A549 (cell line): ENCODE measurements at places on chromosomes 2 and 18. TPM values are rescaled to one million over a fixed set of nuclear protein-coding genes. Genes with fewer than 3 reads are reported as not detected.

Gene ATP9B
- 22.6 to 31.1 TPM (median 25.2 TPM) in 3 replicates for polyA plus RNA-seq

Gene CERKL
- polyA plus RNA-seq: 0.25 to 0.32 TPM (median 0.30 TPM) in 3 replicates

Gene GPR35
- 0.79 to 1.0 TPM (median 0.90 TPM) in 3 replicates for polyA plus RNA-seq

Gene CXCR1
- not detected in 3 replicates for polyA plus RNA-seq

Gene TUBA3D
- not detected in 3 replicates for polyA plus RNA-seq

Gene GYPC
- not detected in 3 replicates for polyA plus RNA-seq

Gene ANKRD62
- polyA plus RNA-seq: not detected in 3 replicates

Gene ACMSD
- polyA plus RNA-seq: not detected in 3 replicates

Gene SYT4
- polyA plus RNA-seq: not detected in 3 replicates

Gene GALM
- polyA plus RNA-seq: 23.4 to 36.2 TPM (median 33.4 TPM) in 3 replicates

Gene EN1
- 0.62 to 0.92 TPM (median 0.90 TPM) in 3 replicates for polyA plus RNA-seq

Gene G6PC2
- polyA plus RNA-seq: not detected in 3 replicates

Gene SULT1C2
- 0.20 to 0.61 TPM (median 0.56 TPM) in 3 replicates for polyA plus RNA-seq

Gene PGAP1
- 3.3 to 4.1 TPM (median 3.5 TPM) in 3 replicates for polyA plus RNA-seq

- no peak for DNase-seq
These were observed 121.6 kb downstream of the NFATC1 start for GRCh38 chr18:79517341-79517740.

DNA sequence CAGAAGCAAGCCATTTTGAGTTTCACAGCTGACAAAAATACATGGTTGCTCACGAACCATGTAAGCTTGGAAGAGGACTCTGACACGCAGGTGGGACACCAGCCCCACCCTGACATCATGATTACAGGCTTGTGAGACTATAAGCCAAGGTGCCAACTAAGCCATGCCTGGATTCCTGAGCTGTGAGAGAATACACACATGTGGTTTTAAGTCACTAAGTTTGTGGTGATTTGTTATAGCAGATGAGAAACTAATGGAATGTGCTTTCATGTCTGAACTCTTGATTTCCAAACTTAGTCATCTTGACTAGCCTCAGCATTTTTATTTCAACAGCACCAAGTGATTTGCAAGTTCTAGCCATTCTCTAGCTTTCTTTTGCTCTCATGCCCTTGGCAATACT lies 676.1 kb upstream of the CELF4 start:
- DNase-seq: no peak

- no peak for DNase-seq
These were observed 6.8 kb upstream of the SNTG2 start for GRCh38 chr2:943821-944220.

DNA sequence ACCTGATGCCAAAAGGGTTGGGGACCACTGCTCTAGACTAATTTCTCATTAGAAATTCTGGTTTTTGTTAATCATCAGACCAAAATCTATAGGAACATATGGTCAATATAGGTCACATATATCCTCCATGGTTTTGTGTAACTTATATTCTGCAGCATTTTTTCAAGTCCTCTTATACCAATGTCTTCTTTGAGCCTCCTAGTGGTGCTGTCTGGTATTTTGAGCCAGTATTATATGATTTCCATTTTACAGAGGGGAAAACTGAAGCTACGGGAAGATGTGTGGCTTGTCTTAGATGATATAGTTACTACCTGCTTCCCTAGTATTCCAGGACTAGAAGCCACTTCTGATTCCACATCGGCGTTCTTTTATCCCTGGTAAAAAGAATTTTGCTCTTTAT lies 13.8 kb downstream of the MAPK4 start:
- DNase-seq: no peak

DNA sequence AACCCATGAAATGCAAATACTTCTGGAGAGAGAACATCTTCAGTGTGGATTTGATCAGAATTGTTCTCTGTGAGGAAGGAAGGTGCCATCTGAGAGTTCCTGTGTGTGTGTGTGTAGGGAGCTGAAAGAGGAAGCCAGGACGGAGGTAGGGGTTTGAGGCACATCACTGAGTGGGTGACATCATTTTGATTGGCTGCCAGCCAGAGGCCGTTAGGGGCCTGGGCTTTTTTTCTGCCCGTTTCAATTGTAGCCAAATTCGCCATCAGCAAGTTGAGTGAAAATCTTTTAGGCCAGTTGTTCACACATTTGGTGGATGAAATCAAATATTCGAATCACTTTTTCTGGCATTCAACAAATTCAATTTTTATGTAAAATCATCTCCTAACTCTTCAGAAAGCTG lies 48.9 kb downstream of the TSN start:
- DNase-seq: no peak

GRCh38 chr2:29806461-29806860 lies 114.9 kb downstream of the ALK start:
- DNase-seq: no peak

DNA sequence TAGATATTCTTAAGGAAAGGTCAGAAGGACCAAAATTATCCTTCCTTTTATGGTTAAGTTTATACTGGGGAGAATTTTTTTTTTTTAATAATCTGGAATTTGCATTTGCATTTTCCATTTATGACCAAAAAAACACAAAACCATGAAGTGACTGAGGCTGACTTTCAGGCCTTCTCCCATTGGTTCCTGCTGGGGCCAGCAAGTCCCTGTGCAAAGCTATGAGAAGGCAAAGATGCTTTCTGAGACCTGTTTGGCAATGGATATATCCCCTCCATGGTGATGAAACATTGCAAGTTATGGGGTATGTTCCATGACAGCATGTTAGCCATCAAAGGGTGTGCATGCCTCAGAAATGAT lies 60.8 kb downstream of the KIAA2012 start:
- no peak for DNase-seq

DNA sequence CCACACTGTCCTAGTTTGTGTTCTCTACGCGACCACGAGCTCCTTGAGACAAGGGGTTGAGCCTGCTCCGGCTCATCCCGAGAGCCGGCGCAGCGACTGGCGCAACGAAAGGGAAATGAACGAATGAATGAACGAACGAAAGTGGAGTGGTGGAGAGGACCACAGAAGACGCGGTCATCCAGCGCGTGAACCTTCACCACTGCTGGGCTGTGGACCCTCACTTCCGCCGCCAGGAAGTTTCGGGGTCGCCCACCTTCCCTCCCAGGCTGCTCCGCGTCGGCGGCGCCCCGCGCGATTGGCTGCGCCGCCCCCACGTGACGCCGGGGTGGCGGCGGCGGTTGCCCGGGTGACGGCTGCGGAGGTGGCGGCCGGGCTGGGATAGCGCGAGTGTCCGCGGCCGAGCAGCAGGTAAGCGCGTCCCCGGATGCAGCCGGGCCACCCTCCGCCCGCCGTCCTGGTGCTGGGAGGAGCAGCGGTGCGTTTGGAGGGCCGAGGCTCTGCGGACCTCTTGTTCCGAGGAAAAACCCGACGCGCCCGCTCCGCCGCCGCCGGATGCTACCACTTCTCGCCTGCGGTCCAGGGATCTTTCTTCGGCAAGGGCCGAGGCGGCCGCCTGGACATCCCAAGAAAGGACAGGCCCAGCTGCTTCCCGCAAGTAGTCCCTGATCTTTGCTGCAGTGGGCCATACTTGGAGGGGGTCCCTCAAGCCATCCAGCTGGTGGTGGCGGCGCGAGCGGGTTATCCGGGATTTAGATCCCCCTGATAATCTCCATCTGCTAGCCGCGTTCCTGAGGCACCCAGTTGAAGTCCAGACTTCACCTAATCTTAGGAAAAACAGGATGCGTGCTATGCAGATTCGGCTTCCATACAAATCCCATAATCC lies at the start of gene ARMC9:
Gene ARMC9 (plus strand): TSS at position 341 of the 883 bp plus-strand sequence. CDS start 7,608 bp downstream, outside the sequence.
- DNase-seq: peak; percentile 69

GRCh38 chr18:74739926-74740325 lies 142.3 kb downstream of the ZNF407 start:
- no peak for DNase-seq

- no peak for DNase-seq
These were observed 338.4 kb downstream of the MBD2 start for GRCh38 chr18:53886058-53886457.

DNA sequence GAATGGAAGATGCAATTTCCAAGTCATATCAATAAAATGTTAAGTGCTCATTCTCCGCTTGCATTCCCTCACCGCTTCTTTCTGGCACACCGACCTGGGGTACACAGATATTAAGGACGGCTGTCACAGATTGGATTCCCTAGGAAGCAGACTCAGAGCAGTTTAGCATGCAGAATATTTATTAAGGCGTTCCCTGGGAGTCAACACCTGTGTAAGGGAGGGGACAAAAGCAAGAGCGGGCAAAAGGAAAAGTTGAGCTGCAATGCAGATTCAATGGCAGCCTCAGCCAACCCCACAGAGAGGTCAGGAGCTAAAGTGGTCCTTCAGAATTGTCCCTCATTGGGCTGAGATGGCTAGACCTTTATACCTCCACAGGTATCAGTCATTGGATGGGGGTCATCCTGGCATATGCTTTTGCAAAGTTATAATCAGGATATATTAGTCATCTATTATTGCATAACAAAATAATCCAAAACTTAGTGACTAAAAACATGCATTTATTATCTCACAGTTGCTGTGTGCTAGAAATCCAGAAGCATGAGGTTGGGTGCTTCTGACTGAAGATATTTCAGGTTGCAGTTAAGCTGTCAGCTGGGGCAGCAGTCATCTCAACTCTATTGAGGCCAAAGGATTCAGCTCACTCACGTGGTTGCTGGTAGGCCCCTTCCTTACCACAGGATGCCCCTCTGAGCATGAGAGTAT lies 27.0 kb upstream of the INO80D start:
- no peak for DNase-seq

- DNase-seq: no peak
These were observed 23.0 kb downstream of the BIN1 start for GRCh38 chr2:127083819-127084503.

GRCh38 chr2:28681158-28681571 lies 70.5 kb upstream of the PPP1CB start:
- no peak for DNase-seq

DNA sequence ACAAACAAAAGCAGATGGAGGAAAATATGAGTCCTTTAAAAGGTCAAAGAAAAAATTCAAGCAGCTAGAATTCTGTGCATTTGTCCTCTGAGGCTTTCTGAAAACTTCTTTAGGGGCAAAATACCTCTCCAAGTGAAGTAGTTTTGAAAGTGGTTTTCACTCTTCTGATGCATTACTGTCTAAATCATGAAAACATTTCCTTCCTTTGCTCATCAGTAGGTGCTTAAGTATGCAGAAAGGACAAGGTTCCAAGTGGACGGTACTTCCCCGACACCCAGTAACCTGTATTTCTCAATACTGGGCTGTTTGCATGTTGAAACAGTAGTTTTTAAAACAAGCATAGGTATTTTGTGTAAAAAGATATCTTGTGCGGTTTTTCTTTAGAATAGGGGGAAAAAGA lies 189.1 kb upstream of the ERBB4 start:
- no peak for DNase-seq

GRCh38 chr2:74094291-74094690 lies 53.4 kb downstream of the BOLA3 start:
- no peak for DNase-seq

- DNase-seq: no peak
These were observed 251.4 kb downstream of the GLI2 start for GRCh38 chr2:120986898-120987650.

- DNase-seq: no peak
These were observed 24.3 kb downstream of the COA5 start for GRCh38 chr2:98583816-98584618.

- no peak for DNase-seq
These were observed 5.4 kb downstream of the CTAGE1 start for GRCh38 chr18:22412176-22412911.

- DNase-seq: no peak
These were observed 14.5 kb upstream of the CIB4 start for GRCh38 chr2:26655611-26656195.

GRCh38 chr2:182593394-182593975 lies 122.6 kb upstream of the DNAJC10 start:
- no peak for DNase-seq

DNA sequence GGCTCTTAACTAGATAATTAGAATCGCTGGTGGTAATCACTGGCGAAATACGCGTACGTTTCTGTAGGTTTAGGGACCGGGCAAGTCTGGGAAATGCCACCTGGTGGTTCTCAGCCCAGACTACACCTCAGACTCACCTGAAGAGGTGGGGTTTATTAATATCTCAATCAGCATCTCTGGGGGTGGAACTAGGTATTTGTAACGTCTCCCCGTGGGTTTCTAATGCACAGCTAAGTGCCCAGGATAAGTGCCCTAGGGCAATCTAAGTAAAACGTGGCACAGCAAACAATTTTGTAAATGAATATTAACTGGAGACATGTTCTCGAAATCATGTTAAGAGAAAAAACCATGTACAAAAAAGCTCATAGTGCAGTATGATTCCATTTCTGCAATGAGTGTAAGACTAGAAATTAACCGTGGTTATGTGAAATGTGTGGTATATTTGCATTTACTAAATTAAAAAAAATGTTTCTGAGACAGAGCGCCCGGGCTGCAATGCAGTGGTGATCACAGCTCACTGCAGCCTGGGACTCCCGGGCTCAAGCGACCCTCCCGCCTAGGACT lies 760 bp upstream of the CNOT11 start:
- peak; percentile 23 for DNase-seq

DNA sequence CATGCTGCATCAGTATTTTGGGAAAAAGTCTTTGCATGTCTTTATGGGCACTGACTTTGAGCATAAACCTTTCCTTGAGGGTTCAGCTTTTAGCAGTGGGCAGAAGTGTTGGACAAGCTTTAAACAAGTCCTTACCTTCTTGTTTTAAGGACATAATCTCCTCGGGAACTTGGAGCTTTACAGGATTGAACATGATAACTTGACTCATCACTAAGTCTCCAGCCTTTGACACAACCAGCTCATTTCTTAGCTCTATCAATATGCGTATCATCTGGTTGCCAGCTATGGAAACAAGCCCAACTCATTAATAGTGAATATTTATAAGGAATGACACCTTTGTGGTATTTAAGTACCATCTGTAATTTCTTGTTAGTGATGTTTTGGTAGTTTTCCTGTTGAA lies 21.0 kb upstream of the RAB27B start:
- DNase-seq: no peak

- no peak for DNase-seq
These were observed 13.3 kb upstream of the RPL31 start for GRCh38 chr2:100988630-100989417.

GRCh38 chr2:19736191-19736831 lies 165.5 kb downstream of the TTC32 start:
- no peak for DNase-seq

- DNase-seq: peak; percentile 65
These were observed 27.4 kb downstream of the HPCAL1 start for GRCh38 chr2:10329880-10330699.

DNA sequence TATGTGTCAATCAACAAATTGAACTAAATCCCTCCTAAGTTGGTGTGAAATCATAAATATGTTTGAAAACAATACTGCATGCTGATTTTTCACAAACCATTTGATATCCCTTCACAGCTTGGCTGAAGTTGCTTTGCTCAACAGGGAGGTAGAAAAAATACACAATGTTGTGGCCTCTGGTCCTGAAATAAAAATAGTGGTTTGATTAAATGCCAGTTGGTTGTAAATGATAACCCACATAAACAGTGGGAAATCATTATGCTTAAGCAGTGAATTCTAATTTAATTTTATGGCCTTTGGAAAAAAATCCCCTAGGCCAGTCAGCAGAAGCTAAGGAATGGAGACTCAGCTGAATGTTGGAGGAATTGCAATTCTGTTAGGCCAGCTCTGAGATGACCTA lies 359.4 kb upstream of the CWC22 start:
- DNase-seq: no peak

- no peak for DNase-seq
These were observed 28.9 kb downstream of the RPL31 start for GRCh38 chr2:101030866-101031554.
